Inflammatory macrophage treated with lipopolysaccharide for 4 hours (primary cell): ENCODE measurements at places on chromosomes 5 and 9.

GRCh38 chr9:91138760-91139159 is 223.0 kb downstream of the AUH start:
- no peak for DNase-seq

GRCh38 chr5:120096413-120096812 is 367.7 kb upstream of the PRR16 start:
- DNase-seq, result peak; percentile 57

DNA sequence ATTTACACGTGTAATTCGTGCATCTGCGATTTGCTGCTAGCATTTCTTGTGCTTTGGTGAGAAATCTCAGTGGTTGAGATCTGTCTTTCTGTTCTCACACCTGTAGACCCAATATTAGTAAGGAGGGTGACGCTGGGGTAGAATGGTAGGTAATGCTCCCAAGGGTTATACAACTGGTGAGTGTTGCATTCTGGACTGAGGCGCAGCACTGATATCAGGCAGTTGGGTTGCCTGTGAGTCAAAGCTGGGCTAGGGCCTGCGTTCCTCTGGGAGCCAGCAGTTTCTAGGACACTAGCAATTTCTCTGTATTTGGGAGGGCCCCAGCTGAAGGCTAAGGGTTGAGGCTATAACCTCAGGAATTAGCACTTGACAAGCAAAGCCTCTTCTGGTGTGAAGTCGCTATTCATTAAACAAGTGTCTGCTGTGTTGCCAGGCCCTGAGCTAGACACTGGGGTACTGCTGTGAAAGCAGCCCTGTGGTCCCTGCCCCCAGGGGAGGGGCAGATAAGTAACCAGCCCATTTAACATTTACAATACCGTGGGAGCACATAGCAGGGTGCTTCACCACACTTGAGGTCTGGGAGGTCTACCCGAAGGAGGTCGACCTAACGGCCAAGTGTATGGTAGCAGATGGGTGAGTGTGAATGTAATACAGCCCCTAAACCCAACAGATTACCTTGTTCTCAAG is 28.7 kb downstream of the LARP1 start:
- DNase-seq, result no peak

DNA sequence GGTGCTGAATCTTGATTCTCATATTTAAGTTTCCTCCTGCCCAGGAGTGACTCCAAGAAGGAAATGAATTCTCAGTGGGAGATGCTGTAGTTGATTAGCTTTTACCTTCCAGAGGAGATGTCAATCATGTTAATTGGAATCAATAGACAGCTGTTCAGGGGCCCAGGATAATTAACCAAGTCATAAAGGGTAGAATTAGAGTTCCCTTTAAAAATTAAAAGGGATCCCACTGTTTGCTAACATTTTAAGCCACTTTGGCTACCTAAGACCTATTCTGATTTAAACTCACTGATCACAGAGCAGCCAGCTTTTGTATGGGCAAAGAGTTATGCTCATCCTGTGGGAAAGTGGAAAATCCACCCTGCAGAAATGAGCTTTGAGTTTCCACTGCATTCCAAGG is 249.6 kb downstream of the SLIT3 start:
- DNase-seq, result no peak

- DNase-seq, result no peak
These were observed 72.0 kb upstream of the RAI14 start for GRCh38 chr5:34584165-34584564.

- no peak for DNase-seq
These were observed 651.3 kb upstream of the MEF2C start for GRCh38 chr5:89534331-89534730.

GRCh38 chr5:3510642-3511417 is 84.8 kb upstream of the IRX1 start:
- no peak for DNase-seq

DNA sequence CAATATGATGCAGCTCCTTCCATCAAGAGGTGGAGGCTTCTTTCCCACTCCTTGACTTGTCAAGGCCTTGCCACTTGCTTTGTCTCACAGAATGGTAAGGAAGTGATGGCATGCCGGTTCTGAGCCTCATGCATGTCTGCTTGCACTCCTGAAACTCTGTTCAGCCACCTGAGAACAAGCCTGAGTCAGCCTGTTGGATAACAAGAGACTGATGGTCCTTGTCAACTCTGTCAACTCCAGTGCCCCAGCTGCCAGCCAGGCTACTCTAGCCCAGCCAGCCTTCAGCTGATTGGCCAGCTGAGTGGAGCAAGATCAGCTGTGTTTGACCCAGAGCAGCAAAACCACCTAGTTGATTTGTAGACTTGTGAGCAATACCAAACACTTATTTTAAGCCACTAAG is 4.4 kb upstream of the TENT4A start:
- no peak for DNase-seq

- no peak for DNase-seq
These were observed 321.5 kb downstream of the NTRK2 start for GRCh38 chr9:84990850-84991513.

DNA sequence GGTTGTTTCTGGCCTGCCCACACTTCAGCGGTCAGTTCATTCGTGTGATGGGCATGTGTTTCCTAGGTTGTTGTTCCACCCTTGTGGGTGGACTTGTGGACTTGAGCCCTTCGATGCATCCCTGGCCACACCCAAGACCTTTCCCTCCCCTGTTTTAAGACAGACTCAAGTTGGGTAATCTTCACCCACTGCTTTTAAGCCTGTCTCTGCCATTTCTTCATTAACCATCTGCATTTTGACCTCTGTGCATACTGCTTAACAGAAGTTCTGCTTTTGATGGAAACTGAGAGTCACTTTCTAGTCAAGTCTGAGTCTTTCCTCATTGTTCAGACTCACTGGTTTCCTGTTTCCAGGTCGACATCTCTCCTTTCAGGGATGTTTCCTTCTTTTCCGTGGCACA is 233.7 kb downstream of the ARHGEF28 start:
- DNase-seq, result peak; percentile 95

DNA sequence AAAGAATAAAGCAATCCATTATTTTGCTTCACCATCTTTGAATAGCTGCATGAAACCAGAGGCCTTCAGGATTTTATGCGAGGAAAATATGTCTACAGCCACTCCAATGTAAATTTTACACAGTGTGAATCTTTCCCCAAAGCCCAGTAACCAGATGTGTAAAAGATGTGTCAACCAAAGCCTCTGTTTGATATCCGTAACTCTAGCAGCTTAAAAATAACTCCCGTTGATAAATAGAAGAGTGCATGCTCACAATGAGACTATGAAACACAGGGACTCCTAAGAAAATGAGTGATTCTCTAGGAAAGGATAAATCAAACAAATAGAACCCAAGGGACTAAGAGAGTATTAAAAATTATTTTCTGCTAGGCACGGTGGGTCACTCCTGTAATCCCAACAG is 60.0 kb upstream of the NPR3 start:
- no peak for DNase-seq

DNA sequence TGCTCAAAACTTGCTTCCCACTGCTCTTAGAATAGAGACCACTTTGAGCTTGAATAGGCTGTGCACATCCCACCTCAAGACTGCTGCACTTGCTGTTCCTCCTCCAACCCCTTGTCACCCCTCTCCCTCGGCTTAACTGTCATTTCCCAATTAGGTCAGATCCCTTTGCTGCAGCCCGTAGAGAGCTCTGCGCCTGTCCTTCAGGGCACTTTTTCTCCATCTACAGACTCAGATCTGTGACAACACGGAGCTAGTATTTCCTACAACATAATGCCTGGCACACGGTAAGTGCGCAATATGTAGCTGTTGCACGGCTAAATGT is 485 bp upstream of the HABP4 start:
- no peak for DNase-seq

GRCh38 chr5:56838409-56839039 is 23.2 kb downstream of the MAP3K1 start:
- peak; percentile 77 for DNase-seq

GRCh38 chr9:134317400-134317789 is 8.9 kb upstream of the RXRA start:
- DNase-seq, result no peak

- DNase-seq, result no peak
These were observed 120.8 kb upstream of the MTAP start for GRCh38 chr9:21681641-21682040.

GRCh38 chr9:122032346-122032745 is 60.8 kb downstream of the TTLL11 start:
- no peak for DNase-seq

DNA sequence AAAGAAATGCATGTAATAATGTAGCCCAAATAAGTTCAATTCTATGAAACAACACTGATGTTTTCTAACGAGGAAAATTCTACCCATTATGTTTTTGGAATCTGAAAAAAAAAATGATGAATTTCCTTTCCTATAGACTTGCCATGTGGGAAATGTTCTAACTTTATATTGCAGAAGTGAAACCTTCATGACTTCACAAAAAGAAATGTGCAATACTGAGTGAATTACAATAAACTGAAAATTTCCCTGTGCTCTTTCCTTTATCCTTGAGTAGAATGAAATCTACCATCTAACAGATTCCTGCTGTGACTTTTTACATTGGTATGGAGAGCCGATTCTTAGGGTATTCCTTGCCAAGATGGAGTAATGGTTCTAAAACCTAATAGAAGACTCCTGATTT is 1622.5 kb downstream of the MAT2B start:
- peak; percentile 80 for DNase-seq

DNA sequence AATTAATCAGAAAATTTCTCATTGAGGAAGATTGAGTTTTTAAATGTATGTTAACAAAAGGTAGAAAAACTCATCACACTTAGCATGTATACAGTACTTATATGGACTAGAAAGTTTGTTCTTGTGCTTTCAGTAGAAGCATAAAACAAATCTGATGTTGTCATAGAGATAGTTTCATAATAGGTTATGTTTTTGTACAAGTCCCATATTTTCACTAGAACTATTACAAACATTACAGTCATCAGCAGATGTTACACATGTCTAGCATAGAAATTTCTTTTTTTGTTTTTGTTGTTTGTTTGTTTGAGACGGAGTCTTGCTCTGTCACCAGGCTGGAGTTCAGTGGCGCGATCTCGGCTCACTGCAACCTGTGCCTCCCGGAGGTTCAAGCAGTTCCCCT is 131.4 kb downstream of the COMMD10 start:
- no peak for DNase-seq

- peak; percentile 21 for DNase-seq
These were observed 428.2 kb downstream of the ENC1 start for GRCh38 chr5:74212336-74212735.

DNA sequence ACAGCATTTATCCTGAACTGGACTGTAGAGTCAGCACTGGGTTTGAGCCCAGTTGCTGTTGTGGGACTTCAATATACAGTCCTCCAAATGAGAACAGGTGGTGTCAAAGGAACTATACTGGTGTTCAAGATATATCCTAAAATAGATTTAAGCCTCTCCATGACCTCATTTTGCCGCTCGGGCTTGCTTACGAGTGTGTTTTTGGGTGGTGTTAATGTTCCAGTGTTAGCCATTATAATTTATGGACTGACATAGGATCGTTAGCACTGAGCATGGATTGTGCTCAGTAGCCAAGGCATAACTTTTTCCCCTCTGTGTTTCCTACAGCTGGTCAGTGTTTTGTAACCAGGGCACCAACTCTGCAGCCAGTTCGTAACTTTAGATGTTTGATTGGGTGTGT is 306.6 kb downstream of the SPATA31D1 start:
- DNase-seq, result no peak

GRCh38 chr9:109401169-109401989 is 80.5 kb upstream of the EPB41L4B start:
- peak; percentile 36 for DNase-seq

- no peak for DNase-seq
These were observed 1011.5 kb upstream of the ACO1 start for GRCh38 chr9:31372799-31373587.

DNA sequence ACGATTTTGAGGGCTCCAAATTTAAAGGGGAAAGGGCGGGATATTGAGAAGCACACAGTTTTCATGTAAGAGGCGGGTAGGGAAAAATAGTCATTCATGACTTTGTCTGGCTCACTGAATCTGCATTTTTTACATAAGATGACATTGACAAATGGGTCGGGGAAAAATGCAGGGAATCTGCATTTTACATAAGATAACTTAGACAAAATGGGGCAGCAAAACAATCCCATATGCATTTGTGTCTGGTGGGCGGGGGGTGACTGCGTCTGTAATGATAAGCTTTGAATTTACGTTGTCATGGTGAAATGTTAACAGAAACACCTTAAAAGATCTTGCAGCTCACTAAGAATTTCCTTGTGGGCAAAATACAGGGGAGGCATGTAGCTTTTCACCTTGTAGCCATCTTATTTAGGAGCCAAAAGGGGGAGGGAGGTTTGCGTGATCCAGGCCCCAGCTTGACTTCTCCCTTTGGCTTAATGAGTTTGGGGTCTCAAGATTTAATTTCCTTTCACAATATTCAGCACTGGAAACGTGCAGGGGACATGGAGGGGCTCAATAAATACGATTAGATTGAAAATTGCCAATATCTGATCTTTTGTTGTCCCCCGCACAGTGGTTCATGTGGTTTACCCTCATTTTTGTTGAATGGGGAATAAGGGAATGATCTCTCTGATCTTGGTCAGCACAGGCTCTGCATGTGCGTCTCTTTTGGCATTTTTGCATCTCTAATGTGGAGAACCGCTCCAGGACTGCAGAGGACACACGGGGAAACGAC is 41.1 kb upstream of the GADD45G start:
- no peak for DNase-seq

DNA sequence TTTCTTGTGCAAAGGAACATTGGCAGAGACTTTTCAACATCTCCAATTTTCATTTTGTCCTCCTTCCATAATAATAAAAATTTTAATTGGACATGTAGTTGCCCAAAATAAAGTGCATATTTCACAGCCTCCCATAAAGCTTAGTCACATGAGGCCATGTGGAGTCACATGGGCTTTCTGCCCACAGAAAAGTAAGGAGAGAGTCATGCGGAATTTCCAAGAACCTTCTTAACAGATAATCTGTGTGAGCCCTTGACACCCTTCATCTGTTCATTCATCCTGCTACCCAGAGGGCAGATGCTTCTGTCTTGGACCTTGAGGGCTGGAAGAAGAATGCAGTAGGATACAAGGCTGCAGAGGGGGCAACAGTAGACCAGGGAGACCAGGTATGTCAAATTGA is 60.7 kb downstream of the APTX start:
- peak; percentile 32 for DNase-seq

DNA sequence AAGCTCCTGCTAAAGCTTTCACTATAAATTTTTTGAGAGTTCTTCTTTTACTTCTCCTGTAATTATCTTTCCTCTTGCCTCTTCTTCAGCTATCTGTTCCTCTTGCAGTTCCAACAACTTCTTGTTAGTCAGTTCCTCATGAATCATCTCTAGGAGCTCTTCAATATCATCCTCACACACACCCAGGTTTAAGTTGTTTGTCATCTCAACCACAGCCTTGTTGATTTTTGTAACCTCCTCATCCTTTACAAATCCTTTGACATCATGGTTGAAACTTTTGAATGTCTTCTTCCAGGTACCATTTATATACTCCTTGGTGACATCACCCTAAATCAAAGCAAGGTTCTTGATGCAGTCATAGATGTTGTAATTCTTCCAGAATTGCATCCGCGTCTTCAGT is 106.3 kb upstream of the MAMDC2 start:
- DNase-seq, result peak; percentile 46

GRCh38 chr5:100615362-100615761 is 80.2 kb downstream of the FAM174A start:
- no peak for DNase-seq
